ENCODE measurements at places on chromosomes 2 and 18.

GRCh38 chr2:42238644-42239288, 69.6 kb downstream of the EML4 start:
- no peak for DNase-seq

- DNase-seq, result no peak
Observed at GRCh38 chr18:3593381-3593903, 143.5 kb downstream of the TGIF1 start.

GRCh38 chr2:238370823-238371372, 50.6 kb downstream of the TRAF3IP1 start:
- no peak for DNase-seq

- no peak for DNase-seq
Observed at GRCh38 chr18:45962461-45962860, 4.7 kb downstream of the EPG5 start.

DNA sequence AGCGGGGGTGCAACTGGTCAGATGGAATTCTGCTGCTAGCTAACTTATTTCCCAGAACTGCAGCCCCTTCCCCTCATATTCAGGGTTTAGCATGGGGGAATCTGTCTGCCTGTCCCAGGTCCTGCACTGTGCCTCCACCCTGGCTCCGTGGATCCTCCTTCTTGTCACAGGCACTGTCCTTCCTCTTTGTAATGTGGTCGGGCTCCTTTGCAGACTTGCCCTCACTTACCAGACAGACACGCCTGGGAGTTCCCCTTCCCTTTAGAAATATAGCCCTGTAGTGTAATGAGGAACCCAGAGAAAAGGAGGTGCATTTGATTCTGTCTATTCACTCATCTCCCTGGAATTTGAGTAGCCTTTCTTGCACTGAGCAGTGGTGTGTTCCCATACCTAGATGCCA, 108.7 kb downstream of the TRIM43 start:
- DNase-seq, result no peak

GRCh38 chr18:14914771-14915170, 166.8 kb downstream of the ANKRD30B start:
- no peak for DNase-seq

DNA sequence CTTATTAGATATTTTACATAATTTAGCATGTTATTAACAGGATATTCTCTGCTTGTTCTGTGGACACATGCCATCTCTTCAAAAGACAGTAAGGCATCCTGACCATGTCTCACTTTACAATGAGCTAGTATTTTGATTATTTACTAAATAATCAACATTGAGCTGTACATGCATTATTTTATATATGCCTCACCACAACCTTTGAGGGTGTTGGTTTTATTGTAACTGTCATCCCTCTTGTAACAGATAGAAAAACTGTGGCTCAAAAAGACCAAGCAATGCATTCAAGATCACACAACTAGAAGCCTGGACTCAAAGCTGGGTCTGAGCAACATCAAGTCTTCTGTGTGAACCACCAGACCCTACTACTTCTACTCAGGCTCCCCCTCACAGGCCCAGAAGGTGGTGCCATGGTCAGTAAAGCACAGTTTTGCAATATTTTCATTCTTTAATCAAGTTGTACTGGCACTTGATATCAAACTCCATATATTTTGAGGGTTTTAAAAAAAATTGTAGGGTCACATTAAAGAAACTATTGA, 105.1 kb upstream of the ARL5A start:
- DNase-seq, result no peak

Measured in GM18507 (cell line).